NCI-H1436 (cell line): ENCODE measurements at places on chromosomes 16 and 17.

DNA sequence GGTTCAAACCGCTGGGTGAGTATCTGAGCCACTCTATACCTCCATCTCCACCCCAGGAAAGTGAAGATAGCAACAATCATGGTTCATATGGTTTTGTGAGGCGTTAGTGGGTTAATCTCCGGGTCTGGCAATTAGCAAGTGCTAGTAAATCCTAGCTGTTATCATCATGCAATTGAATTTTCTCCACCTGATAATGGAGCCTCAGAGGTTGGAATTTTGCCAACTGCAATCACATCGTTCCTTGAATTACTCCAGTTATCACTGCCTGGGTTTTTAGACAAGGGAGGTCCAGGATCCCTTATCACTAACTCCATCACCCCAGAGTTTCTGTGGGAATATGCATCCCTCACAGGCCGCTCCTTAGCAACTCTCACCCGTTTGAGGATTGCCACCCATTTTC lies 311.5 kb downstream of the RBFOX1 start:
- DNase-seq = no peak

- peak; percentile 10 for DNase-seq
These were observed 23.9 kb upstream of the NGFR start for GRCh38 chr17:49471089-49471683.

DNA sequence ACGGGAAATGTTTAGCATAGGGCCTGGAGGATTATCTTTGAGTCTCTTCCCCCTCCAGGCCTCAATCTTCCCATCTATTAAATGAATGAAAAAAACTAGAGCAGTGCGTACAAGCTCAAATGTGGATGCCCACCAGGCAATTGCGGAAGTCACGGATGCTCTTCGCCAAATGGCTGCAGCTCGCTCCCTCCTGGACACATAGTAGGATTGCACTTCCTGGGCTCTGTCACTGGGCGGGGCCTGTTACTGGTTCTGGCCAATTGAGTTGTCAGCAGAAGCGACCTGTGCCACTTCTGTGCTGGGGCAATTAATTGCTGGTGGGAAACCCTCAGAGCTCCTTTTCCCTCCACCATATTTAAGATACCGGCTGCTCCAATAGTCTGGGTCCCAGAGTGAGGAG lies 168.2 kb upstream of the IRX6 start:
- DNase-seq = no peak

DNA sequence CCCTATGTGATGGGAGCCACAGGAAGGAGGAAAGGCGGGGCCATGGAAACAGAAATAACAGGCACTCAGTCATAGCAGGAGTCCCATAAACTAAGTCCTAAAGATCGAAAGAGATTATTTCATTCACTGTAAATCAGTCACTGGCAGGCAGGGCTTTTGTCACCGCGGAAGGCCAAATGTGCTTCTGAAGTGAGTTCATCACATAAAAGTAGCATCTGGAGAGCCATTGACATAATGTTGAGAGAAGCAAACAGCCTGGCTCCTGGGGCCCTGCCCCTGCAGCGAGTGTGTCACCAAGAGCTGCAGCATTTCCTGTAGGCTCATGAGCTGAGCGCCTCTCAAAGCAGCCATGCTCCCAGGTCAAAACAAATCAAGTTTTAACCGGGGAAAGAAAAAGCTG lies 476.2 kb downstream of the HAPSTR1 start:
- no peak for DNase-seq

DNA sequence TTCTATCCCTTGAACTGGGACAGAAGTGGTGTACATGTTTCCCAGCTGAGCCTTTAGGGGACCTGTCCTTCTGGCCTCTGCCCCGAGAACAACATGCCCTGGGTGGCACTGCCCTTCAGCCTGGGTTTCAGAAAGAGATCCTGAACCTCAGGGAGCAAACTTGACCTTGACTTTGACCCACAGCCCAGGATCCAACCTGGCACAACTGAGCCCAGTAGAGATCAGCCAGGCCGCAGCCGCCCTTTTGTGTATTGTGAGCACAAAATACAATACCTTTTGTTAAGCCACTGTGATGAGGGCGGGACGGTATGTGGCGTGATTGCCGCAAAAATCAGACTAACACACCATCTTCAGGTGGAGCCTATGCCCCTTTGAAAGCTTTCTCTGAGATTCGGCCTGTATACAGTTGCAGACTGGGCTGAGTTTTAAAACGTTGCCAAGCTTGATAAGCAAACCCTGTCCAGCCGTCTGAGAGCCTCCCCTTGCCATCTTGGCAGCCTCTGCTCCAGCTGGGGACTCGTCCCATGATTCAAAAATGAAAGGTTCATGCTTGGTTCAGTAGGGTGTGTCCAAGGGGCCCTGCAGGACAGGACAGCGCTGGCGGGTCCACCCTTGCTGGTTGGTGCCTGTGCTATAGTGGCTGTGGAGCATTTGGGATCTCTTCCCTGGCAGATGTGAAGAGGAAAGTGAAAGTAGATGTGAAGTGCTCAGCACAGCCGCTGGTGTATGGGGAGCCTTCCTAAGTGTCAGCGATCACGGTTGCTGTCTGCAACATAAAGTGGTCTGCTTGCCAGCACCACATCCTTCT lies 40.3 kb downstream of the FOXL1 start:
- DNase-seq = no peak

DNA sequence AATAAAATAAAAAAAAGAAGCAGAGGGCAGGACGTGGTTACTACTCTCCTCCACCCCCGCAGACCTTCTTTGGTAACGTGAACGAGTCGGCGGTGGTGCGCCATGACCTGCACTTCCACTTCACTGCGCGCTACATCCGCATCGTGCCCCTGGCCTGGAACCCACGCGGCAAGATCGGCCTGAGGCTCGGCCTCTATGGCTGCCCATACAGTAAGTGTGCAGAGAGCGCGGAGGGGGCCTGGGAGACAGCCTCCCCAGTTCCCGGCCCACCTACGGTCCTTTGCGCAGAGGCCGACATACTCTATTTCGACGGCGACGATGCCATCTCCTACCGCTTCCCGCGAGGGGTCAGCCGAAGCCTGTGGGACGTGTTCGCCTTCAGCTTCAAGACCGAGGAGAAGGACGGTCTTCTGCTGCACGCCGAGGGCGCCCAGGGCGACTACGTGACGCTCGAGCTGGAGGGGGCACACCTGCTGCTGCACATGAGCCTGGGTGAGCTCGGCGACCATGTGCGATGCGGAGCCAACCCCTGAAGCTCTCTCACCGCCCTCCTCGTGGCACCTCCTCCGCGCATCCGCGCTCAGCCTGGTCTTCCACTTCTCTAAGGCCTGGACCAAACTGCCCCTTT lies 2.7 kb downstream of the CNTNAP1 start:
- DNase-seq = no peak

- no peak for DNase-seq
These were observed 22.3 kb upstream of the CNOT1 start for GRCh38 chr16:58651965-58652348.

DNA sequence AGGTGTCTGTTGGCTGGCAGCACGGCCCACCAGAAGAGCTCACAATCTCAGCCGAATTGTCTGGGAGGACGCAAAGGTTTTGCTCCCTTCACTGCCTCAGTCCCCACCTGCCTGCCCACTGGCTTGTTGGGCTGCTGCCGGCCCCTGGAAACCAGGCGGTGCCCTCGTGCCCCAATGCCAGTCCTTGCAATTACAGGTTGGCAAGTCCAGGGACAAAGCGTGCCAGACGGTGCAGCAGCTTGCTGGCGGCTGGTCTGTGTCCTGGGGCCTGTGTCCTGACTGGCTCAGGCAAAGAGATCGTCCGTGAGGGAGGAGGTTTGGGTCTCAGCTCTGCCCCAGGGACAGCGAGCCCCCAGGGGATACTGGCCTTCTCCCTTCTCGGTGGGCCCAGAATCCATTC lies 24.6 kb upstream of the SPNS2 start:
- DNase-seq = no peak

- no peak for DNase-seq
These were observed 20.8 kb upstream of the NXPH3 start for GRCh38 chr17:49554694-49555494.

DNA sequence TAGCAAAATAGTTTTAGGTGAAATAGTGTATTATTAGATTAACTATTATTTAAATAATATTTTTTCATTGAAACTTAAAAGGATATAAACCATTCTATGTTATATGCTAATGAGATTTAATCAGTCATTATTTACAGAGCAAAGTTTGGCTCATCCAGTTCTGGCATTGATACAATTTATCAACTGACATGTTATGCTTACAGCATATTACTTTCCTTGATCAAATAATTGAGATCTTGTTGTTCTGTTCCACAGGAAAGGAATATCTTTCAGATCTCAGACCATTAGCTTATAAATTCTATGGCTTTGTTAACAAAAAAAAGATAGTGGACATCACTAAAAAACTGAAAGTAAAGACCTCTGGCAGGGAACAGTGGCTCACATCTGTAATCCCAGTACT lies 403.0 kb downstream of the ZFHX3 start:
- DNase-seq = no peak

- no peak for DNase-seq
These were observed 8.7 kb downstream of the CLUAP1 start for GRCh38 chr16:3509470-3509928.

GRCh38 chr16:84751947-84752346 lies 52.1 kb downstream of the USP10 start:
- no peak for DNase-seq

DNA sequence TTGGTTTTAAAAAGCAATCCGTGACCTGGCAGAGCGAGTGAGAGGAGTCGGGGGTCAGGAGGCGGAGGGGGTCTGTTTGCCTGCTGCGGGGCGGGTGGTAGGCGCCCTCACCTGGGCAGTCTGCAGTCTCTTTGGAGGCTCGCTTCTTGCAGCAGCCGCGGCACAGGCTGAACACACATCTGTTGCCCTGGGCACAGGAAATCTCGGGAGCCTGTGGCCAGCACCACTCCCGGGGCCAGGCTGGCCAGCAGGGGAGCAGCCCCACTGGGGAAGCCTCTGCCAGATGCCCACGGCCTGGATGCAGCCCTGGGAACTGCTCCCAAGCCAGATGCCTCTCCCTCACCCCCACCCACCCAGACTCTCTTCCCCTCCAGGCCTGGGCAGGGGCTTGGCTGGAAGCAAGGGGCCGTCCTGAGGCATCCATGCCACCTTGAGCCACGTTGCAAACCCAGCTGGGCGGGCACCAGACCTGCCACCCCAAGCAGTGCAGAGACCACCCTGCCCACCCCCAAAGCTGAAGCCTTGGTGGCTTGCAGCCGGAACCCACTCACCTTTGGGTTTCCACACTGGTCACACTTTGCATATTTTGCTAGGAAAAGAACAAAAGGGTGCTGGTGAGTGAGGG lies 6.6 kb downstream of the GPS1 start:
- DNase-seq = no peak

GRCh38 chr16:1769402-1770300 lies 1.7 kb downstream of the NME3 start:
- DNase-seq = no peak

GRCh38 chr17:73976676-73977521 lies 226.6 kb upstream of the RPL38 start:
- DNase-seq = peak; percentile 90

- no peak for DNase-seq
These were observed 643.0 kb downstream of the MAF start for GRCh38 chr16:78957317-78958100.

GRCh38 chr17:35074711-35075707 lies 11.5 kb upstream of the RFFL start:
- no peak for DNase-seq

GRCh38 chr16:53323924-53324323 lies 110.3 kb upstream of the RBL2 start:
- no peak for DNase-seq

DNA sequence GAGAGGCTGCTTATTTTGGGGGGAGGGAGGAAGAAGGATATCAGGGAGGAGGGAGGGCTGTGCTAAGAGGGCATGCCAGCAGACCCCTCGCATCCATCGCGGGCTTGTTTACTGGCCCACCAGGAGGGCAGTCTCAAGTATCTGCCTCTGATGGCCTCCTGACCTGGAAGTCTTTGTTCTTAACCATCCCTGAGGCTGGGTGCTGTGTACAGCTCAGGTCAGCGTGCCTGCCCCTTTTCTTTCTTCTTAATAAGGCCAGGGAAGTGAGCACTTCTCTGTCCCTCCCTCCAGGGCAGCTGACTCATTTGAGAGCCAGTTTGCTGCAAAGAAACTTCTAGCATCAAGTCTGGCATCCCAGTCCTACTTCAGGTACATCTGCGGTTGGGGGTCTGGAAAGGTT lies 157.0 kb downstream of the CCDC182 start:
- DNase-seq = no peak

GRCh38 chr16:12588510-12588909 lies 215.2 kb downstream of the CPPED1 start:
- DNase-seq = no peak

DNA sequence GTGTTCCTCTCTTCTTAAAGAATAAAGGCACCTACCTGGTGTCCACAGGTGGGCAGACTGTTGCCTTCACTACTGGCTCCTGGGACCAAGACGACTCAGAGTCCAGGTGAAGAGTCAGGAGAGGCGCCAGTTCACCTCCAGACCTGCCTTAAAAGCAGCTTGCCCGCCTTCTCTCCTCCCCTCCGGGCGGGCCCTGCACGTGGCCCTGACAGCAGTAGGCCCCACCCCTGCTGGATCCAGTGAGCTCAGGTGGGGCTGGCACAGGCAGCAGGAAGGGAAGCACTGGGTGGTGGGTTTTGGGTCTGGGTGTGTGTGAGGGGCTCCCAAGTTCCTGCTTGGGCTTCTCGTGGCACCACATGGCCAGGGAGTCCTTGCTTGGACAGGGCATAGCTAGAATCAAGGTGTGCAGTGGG lies at the start of gene TNS4:
Gene TNS4, minus strand, starts transcription at position 125 of the 413 bp plus-strand sequence. CDS start 5,198 bp downstream, outside the sequence.
- DNase-seq = no peak

DNA sequence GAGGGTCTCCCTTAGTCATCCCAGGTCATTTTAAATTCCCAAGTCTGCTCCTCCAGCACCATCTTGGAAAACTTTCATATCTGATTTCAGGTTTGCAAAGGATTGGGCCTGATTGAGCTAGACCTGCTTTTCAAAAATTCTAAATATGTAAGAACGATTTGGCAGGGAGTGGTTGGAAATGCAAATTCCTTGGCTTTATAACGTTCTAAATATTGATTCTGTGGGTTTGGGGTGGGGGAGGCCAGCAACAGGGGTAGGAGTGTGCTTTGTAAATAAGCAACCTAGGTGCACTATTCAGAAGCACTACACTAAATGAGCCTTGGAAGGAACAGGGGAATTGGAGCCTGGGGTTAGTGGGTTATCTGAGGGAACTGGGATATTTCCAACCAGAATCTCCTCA lies 47.9 kb downstream of the TMEM114 start:
- DNase-seq = no peak

DNA sequence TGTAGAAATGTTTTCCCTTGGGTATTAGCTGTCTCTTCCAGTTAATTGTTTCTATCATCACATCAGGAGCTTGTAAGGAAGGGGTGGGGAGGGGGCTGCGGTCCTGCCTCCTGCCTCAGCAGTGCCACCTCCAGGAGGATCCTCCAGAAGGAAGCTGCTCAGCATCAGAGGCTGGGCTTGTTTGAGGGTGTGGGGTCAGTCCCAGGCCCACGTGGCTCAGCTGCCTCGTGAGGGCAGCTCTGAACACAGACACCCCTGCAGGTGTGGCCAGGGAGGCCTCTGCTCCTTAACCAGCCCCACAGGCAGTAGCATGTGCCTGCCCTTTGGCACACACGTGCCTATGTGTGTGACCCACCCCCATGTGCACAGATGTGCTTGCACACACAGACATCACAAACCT lies 46.3 kb downstream of the MRM1 start:
- peak; percentile 49 for DNase-seq

- DNase-seq = no peak
These were observed 158.1 kb upstream of the SDK2 start for GRCh38 chr17:73802314-73802713.
